Right ventricle myocardium superior (tissue), 1 donor: ENCODE measurements at places on chromosomes 4 and X. TPM values are rescaled to one million over a fixed set of nuclear protein-coding genes. Genes with fewer than 3 reads are reported as not detected.

The MAOB gene
- 133 TPM for total RNA-seq

The BMP3 gene
- total RNA-seq, result not detected

The GPR34 gene
- 6.4 TPM for total RNA-seq

The ADGRL3 gene
- 3.0 TPM for total RNA-seq

The CT47A1 gene
- total RNA-seq, result not detected

GRCh38 chr4:101191302-101192098, 155.8 kb downstream of the PPP3CA start:
- DNase-seq, result peak; percentile 83

DNA sequence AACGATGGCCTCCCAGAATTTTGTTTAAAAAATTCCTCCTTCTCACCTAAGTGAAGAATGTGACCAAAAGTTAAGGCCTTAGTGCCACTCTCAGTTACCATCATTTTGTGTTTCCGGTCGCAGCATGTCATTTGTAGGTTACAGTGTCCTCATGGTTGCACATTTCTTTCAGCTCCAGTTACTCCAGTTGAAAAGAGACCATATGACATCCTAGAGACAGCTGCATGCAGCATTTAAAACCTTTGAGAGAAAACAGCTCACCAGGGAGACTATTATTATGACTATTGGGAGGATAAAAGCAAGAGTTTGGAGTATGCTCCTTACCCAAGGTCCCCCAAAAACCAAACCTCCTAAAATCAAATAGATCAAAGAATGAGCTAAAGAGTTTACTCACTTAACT, 45.8 kb downstream of the MGARP start:
- no peak for DNase-seq

DNA sequence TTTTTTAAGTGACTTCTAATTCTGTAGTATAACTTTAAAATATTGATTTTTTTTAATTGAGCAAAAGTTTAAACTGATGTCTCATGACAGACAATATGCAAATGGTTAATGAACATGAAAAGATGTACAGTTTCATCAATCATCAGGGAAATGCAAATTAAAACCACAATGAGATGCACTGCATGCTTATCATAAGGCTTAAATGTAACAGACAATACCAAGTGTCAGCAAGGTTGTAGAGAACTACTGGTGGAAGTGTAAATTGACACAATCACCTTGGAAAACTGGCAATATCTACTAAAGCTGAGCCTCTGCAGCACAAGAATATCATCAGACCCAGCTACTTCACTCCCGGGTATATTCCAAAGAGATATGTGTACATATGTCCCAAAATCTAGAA, 70.2 kb upstream of the DAPP1 start:
- DNase-seq, result no peak

DNA sequence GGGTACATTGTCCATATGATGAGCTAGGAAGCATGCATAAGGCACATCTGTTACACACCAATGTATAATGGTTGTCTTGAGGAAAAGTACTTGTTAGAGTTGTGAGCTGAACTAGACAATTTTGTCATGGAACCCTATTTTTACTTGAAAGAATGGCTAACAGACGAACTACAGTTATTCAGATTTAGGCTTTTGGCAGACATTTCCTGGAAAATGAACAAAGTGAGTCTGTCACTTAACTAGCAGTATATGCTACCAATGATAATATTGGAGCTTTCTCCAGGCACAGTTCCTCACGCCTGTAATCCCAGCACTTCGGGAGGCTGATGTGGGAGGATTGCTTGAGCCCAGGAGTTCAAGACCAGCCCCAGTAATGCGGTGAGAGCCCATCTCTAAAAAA, 61.9 kb upstream of the SLC25A43 start:
- no peak for DNase-seq
